ENCODE measurements at places on chromosomes 5 and 9.

DNA sequence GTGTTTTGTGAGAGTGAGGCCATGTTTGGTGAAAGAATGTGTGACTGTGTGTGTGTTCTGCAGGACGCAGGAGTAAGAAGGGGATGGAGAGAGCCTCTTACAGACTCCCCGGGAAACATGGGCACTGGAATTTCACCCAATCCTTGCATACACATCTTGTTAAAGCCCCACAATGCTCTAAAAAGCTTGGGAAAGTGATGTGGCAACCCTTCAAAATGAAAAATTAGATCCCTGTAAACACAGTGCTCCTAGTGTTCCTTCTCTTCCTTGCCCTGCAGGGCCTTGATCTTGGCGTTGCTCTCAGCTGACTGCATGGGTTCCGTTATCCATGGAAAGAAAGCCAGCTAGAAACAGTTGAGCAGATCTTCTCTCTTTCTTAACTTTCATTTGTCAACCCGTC is 701.7 kb downstream of the SEMA5A start:
- no peak for DNase-seq

GRCh38 chr9:36092509-36093215 is 43.9 kb upstream of the GLIPR2 start:
- no peak for DNase-seq

- no peak for DNase-seq
Measured at GRCh38 chr5:113235884-113236283, 198.9 kb downstream of the TSSK1B start.

DNA sequence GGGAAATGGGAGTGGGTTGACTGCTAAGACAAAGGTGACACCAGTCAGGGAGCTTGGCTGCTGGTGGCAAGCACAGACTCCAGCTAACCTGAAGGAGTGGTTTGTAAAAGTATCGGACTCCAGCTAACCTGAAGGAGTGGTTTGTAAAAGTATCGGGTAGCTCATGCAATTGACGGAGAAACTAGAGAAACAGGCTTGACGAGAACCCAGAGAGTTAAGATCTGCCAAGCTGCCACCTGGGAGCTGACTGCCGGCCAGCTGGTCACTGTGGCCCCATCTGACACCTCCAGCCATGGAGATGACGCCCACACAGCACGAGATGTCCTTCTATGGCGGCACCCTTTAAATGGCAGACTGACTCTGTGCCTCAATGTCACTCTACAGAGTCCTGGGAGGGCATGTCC is 28.3 kb upstream of the CRB2 start:
- DNase-seq, result no peak

DNA sequence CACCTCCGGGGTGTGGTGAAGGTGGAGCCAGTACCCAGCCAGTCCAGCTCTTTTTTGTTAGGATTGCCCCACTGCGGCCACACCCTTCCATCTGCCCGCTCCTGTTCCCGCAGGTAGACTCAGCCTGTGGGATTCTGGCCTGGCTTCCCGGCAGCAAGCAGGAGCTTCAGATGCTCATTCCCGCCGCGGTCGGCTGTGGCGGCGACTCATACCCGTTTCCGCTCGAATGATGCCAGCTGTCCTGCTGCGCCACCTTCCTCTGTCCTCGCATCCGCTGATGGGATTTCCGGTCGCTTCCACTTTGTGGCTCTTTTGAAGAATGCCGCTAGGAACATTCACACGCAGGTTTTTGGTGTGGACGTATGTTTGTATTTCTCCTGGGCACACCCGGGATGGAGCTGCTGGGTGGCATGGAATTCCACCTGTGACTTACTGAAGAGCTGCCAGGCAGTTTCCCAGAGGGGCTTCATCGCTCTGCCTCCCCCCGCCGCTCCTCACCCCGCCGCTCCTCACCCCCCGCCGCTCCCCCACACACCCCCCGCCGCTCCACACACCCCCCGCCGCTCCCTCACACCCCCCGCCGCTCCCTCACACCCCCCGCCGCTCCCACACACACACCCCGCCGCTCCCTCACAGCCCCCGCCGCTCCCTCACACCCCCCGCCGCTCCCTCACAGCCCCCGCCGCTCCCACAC is 60.3 kb downstream of the TENT4A start:
- no peak for DNase-seq

DNA sequence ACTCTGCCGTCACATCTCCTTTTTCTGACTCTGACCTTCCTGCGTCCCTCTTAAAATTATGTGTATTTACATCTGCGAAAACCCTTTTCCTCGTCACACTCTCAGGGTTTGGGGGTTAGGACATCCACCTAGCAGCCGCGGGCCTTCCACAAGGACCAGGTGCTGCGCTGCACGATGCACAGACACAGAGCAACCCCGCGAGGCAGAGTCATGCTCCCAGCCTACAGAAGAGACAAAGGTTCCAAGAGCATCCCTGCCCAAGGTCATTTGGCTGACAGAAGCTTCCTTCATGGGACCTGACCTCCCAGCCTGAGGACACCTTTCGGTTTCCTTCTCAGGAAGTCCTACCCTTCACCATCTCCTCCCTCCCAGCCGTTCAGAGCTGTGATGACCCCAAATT is 118.6 kb upstream of the SARDH start:
- no peak for DNase-seq

DNA sequence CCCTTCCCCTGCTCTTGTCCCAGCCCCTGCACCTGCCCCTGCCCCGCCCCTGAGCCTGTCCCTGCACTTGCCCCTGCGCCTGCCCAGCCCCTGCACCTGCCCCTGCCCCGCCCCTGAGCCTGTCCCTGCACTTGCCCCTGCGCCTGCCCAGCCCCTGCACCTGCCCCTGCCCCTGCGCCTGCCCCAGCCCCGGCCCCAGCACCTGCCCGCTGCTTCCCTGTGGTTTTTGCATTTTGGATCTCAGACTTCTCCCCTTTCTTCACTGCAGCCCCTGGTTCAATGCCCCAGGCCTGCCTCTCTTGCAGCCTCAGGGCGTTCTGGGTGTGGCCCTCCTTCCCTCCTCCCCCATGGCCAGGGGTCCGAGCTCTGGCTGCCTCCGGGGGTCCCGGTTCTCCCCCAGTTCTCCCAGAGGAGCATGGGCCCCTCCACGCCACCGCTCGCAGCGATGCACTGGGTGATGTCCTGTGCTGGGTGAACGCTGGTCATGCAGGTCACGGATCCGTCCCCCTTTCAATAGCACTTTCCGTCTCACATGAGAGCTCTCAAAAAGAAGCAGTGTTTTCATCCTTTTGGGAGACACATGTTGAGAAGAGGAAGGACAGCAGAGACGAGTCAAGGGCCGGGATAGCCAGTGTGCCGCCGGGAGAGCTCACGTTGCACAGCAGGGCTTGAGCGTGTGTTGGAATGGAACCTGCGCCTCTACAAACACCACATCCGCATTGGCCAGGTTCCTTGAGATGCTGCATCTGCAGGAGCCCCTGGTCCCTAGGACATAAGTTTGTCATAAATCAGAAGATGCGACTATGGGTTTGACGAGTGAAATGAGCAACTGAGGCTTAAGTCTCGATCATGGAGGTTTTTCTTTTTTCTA is 44.0 kb upstream of the IRX4 start:
- no peak for DNase-seq

- DNase-seq, result peak; percentile 58
Measured at GRCh38 chr5:142568283-142568995, 117.5 kb downstream of the FGF1 start.

DNA sequence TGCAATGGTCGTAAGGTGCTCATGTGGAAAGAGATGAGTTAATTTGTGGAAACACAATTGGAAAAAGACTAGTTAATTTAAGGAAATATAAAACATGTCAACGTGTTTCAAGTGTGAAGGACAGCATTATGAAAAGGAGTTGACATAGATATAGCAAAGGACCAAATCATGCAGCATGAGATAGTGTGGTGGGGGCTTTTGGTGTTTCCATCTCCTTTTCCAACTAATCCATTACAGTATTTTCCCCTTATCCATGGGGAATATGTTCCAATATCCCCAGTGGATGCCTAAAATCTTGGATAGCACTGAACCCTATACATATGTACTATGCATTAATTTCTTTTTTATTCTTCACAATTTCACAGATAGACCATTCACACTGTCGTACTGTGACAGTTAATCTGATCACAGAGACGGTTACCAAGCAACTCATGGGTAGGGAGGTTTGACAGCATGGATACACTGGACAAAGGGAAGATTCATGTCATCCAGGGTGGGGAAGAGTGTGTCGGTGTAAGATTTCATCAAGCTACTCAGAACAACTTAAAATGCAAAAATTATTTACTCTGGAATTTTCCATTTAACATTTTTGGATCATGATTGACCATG is 238.6 kb downstream of the CDH12 start:
- no peak for DNase-seq

GRCh38 chr9:135858491-135859185 is 48.7 kb downstream of the CAMSAP1 start:
- DNase-seq, result no peak

DNA sequence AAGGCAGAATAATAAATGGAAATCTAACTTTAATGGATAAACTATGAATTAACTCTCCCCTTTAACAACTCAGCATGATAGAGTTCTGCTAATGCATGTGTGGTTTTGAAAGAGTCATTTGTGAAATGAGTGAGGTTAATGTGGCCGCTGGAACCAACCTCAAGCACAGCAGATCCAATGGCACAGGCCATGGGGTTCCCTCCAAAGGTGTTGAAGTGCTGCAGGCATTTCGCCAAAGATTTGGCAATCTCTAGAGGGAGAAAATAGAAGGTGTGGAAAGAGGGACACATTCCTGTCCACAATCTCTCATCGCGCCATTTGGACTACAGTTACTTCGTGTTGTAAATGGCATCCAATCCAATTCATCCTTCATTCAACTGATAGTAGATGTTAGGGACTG is 35.0 kb downstream of the AGXT2 start:
- no peak for DNase-seq

GRCh38 chr5:145971108-145971507 is 34.7 kb downstream of the SH3RF2 start:
- DNase-seq, result no peak

DNA sequence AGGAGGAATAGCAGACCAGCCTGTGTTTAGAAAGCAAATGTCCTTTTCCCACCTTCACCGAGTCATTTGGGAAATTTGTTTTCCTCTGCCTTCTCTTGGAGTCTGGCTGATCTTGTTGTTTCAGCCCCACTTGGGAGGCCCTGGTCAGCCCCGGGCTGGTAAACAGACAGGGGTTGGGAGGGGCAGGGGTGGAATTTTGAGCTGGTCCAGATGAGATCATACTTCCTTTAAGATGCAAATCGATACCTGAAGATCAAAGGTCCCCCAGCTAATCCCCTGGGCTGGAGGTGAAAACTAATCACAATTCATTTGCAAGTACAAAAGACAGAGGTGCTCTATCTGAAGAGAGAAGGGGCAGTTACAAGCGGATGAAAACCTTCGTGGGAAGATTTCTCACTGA is 118.4 kb downstream of the PAPPA start:
- no peak for DNase-seq

GRCh38 chr5:60026161-60026560 is 132.6 kb upstream of the PDE4D start:
- DNase-seq, result peak; percentile 25

DNA sequence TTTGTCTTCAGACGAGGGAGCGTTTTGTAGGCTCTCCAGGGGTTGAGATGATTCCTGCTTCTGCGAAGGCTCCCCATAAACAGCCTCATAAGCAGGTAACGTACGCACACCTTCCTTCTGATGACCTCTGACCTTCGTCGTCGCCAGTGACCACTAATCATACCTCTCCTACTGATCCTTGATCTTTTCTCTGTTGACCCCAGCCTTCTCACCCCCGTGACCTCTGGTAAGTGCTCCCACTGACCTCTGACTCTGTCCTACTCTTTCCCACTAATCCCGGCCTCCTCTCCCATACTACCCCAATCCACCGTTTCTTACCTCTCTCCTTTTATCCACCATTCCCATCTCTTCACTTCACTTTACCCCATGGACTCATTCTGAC is 345 bp downstream of the DNAI1 start:
- DNase-seq, result no peak

DNA sequence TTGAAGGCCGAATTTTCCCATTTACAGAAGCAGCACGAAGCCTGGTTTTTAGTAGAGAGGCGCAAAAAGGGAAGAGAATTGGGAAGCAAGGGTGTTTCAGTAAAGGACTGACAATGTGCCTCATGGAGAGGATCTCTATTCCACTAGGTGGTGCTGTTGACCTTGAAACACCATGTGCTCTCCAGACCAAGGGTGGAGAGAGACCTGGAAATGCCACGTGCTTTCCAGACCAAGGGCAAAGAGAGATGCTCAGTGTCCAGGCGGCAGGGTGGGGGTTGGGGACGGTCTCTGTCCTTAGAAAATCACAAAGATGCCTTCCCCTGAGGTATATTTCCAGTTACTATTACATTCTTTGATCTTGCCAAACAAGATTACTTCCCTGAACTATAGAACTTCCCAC is 425.3 kb downstream of the CSNK1G3 start:
- DNase-seq, result peak; percentile 49

GRCh38 chr5:18333841-18334240 is 699.6 kb downstream of the TAF11L14 start:
- no peak for DNase-seq

DNA sequence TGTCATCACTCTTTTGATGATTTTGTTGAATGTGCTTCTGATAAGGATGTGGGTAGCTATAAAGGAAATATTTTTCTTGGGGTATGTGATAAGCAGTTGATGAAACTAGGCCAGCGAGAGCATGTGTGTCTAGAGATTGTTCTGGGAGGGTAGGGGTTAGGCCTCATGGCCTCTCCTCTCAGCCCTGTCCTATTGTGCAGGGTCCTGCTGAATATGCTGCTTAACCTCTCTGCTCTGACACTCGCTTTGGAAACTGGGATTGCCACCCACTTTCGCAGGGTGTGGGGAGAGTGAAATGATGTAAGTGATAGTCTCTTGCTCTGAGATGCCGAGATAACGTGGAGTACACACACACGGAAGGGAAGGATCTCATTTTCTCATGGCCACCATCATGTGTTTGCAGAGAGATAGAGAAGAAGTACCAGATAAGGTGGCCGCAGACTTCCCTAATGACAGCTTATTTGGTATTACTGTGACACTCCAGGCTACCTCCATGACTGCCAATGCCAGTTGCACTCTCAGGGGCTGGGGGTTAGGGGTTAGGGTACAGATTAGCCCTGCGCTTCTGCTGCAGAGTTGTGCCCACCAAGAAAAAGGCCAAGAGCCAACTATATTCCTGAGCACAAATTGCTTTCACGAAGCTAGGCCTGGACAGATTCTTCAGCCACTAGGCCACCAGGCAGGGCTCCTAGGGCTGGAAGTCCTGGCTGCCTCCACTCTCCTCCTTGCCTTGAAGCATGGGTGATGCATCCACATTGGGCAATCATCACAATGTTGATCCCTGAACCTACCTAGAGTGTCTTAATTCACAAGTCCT is 25.2 kb upstream of the TNFAIP8 start:
- no peak for DNase-seq

All from astrocyte of the spinal cord (primary cell).